ENCODE measurements at places on chromosomes 3 and 15. TPM values are rescaled to one million over a fixed set of nuclear protein-coding genes. Genes with fewer than 3 reads are reported as not detected.

ANKUB1 gene
- not detected for total RNA-seq

MESP1 gene
- total RNA-seq, result 0.29 TPM

MORC1 gene
- not detected for total RNA-seq

PARP16 gene
- total RNA-seq, result 14.8 TPM

ITIH3 gene
- 4.6 TPM for total RNA-seq

GRCh38 chr15:100759698-100760356, 119.8 kb upstream of the ALDH1A3 start:
- no peak for DNase-seq

GRCh38 chr3:37338500-37338899, 164.1 kb upstream of the LRRFIP2 start:
- no peak for DNase-seq

DNA sequence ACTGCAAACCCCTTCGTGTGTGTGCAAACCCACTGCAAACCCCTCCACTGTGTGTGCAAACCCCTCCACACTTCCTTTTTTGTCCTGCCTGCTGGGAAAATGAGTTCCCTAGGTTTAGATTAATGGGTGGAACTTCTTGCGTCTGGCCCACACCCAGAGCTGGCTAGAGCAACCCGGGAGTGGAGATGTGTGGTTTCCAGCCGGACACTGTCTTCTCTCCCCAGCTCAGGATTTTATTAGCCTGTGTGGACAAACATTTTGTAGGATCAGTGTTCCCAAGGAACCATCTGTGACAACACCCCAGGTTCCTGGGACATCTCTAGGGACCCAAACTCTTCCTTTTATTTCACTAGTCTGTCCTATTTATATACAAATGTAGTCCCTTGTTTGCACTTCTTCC, 9.6 kb upstream of the LRRK1 start:
- DNase-seq, result no peak

GRCh38 chr3:35141406-35141805, 497.9 kb upstream of the ARPP21 start:
- no peak for DNase-seq

DNA sequence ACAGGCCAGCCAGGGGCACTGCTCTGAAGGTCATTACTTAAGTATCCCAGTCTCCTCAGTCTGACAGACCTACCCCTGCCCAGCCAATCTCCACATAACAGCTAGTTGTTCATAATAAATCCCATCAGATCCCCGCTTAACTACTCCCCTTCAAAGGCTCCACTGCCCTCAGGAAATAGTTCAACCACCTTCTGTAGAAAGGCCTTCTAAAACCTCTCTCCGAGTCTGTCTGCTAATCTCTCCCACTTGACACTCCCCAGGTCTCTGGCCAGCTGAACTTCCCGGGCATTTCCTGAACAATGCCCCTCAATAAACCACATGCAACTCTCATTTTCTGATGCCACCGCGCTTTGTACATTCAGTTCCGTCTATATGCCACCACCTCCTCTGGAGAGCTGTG, 6.0 kb downstream of the PRC1 start:
- DNase-seq, result no peak

GRCh38 chr3:197019535-197019934, 10.1 kb downstream of the MELTF start:
- DNase-seq, result no peak

DNA sequence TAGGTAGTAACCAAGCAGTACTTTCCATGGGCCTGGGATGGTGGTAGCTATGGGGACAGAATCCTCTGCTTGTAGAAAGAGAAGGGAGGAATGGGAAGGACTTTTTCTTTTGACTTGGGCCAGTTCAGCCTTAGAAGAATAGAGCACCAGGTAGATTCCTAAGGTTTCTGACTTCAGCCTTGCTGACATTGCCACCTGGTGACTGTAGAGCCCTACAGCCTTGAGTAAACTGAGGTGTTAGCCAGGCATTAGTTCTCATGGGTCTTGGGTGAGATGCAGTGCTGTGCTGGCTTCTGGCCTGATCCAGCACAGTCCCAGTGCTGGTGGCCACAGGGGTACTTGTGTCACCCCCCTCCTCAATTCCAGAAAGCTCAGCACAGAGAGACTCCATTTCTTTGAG, 171.1 kb downstream of the ZBBX start:
- DNase-seq, result no peak

DNA sequence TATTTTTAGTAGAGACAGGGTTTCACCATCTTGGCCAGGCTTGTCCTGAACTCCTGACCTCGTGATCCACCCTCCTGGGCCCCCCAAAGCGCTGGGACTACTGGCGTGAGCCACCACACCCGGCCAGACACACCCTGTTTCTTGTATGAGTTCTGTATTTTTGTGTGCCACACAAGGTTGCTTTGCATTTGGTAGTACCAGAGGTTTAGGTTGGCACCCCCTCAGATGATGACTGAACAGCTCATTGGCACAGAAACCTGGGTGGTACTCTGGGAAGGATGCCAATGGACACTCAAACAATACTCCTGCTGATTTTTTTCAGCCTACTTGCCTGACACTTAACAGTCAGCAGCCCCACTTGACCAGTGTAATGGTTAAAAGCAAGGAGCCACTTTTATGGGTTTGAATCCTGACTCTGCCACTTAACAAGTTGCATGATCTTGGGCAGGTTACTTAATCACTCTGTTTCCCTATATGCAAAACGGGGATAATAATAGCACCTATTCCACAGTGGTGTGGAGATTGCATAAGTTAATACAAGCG, 39.2 kb upstream of the BCL2A1 start:
- DNase-seq, result no peak

DNA sequence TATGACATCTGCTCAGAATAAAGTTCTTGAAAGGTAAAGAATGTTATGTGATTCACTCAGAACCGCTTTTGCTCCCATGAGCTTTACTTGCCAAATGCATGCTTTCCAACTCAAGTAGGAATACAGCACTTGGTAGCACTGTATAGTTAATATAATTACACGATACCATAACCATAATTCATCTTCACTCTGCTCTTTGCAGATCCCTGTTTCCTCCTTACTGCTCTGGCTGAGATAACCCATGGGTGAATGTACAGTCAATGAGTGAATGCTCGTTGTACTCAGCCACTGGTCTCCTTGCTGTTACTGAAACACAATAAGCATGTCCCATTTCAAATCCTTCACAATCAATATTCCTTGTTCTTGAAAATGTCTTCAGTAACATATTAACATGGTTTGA, 550.0 kb downstream of the FGF12 start:
- no peak for DNase-seq

- DNase-seq, result no peak
Observed at GRCh38 chr3:47681016-47681415, 100.7 kb downstream of the SMARCC1 start.

DNA sequence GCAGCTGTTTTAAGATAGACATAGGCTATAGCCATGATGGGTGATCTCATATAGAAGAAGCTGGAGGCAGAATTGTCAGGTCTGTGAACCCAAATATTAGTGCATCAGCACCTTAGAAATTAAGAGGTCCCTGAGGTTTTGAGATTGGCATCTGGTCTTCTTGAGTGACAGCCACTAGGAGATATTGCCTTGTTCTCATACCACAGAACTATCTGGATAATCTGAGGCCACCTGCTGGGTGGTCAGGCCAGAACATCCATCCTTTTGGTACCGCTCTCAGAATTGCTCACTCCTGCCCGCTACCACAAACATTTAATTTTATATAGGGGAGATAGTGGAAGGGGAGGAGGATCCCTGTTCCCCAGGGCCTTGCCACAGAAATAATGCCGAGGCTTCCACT, 210.6 kb upstream of the ZPLD1 start:
- DNase-seq, result no peak

DNA sequence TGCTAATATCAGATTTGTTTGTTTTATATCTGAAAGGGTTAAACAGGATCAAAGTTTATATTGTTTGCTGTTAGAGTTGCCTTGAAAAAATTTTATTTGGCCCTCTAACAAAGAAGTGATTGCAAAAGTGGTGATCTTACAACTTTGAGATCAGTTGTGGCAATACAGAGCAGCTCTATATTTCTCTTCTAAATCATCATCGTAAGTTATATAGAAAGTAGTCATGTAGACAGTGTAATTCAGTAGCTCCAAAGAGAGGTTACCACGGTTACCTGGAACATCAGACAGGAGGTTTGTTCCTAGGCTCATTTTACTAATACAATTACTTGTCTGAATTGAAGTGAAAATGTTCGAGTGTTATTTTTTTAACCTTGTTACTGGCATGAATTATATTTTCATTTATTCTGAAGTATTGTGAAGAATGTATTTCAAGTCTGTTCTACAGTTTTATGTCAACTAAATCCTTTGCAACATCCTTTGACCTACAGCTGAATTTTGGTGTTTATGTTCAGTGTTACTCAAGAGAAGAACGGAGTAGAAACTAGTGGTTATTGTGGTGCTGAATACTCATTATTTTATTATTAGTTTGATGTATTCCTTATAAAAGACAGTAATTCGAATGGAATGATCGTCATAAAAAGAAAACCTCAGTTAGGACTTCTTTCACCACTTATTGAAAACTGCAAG, 214.2 kb downstream of the NAALADL2 start:
- no peak for DNase-seq

DNA sequence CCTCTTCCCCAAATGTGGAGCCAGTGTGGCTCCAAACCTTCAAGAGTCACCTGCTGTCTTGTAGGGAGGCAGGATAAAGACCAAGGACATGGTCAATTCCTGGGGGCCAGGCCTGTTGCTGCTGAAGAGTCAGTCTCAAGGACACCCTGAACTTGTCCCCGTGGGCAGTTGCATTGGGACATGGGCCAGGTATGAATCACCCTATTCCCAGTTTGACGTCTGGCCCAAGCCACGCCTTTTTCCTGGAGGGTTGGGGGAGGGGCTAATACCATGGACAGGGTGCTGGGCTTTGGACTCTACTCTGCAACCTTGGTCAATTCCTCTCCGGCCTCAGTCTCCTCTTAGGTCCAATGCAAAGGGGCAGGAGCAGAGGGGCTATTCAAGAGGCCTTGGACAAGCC, 10.4 kb downstream of the ATP2B2 start:
- DNase-seq, result no peak

GRCh38 chr3:102525624-102526023, 90.8 kb downstream of the ZPLD1 start:
- DNase-seq, result no peak

- DNase-seq, result no peak
Observed at GRCh38 chr3:80445641-80446040, 677.8 kb upstream of the ROBO1 start.

- DNase-seq, result no peak
Observed at GRCh38 chr15:100665570-100665969, 63.2 kb downstream of the ASB7 start.
